ENCODE measurements at places on chromosomes 1 and 21.

- DNase-seq, result no peak
Measured at GRCh38 chr1:227944090-227944930, 3.4 kb downstream of the WNT9A start.

- no peak for DNase-seq
Measured at GRCh38 chr1:46487818-46488218, 1.8 kb upstream of the DMBX1 start.

- DNase-seq, result no peak
Measured at GRCh38 chr1:64909031-64909430, 57.3 kb downstream of the JAK1 start.

DNA sequence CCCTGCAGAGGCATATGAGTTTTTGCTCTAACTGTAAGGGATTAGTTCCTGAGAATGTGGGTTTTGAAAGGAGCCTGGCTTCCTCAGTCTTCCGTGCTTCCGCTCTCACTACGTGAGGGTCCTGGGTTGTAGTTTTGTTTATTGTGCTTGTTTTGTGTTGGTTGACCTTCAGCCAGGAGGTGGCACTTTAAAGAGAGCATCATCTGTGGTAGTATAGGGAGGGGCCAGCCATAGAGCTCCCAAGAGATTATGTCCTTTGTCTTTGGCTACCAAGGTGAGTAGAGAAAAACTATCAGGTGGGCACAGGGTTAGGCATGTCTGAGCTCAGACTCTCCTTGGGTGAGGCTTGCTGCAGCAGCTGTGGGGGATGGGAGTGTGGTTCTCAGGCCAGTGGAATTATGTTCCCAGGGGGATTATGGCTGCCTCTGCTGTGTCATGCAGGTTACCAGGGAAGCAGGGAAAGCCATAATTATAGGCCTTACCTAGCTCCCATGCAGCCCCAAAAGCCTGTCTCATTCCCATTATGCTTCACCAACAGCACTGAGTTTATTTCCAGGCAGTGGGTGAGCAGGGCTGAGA is 23.5 kb downstream of the CYP4B1 start:
- no peak for DNase-seq

DNA sequence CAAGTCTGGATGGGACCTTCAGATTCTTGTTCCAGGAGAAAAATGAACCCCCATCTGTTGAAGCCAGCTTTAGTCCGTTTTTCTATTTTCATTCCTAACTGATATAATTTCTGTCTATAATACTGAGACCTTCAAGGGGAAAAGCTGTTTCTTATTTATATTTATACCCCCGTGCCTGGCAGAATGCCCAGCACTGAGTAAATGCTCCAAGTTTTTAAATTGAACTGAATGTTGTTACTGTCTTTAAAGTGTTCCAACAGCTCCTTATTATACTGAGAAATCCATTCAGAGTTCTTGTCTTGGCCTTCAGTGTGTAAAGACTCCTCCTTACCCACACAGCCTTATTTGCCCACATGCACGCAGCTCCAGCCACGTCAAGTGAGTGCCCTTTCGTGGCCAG is 178.6 kb upstream of the HMGB4 start:
- DNase-seq, result no peak

DNA sequence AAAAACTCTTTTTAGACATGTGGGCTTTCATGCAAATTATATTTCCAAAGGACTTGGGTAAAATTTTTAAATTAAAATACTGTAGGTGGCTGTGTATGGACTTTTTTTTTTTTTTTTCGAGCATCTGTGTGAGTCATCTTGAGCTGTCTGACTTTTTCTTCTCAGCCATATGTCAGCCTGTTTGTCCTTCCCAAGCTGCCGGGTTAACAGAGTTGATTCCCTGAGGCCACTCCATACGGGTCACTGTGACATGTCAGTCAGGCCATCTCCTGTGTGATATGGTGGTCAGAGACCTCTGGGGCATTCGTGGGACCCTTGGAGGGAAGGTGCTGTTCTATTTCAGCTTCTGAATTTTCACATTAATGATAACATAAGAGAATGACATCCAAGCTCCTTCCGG is 148.3 kb downstream of the KCNJ6 start:
- no peak for DNase-seq

- peak; percentile 42 for DNase-seq
Measured at GRCh38 chr1:16984717-16985116, 4.3 kb upstream of the MFAP2 start.

DNA sequence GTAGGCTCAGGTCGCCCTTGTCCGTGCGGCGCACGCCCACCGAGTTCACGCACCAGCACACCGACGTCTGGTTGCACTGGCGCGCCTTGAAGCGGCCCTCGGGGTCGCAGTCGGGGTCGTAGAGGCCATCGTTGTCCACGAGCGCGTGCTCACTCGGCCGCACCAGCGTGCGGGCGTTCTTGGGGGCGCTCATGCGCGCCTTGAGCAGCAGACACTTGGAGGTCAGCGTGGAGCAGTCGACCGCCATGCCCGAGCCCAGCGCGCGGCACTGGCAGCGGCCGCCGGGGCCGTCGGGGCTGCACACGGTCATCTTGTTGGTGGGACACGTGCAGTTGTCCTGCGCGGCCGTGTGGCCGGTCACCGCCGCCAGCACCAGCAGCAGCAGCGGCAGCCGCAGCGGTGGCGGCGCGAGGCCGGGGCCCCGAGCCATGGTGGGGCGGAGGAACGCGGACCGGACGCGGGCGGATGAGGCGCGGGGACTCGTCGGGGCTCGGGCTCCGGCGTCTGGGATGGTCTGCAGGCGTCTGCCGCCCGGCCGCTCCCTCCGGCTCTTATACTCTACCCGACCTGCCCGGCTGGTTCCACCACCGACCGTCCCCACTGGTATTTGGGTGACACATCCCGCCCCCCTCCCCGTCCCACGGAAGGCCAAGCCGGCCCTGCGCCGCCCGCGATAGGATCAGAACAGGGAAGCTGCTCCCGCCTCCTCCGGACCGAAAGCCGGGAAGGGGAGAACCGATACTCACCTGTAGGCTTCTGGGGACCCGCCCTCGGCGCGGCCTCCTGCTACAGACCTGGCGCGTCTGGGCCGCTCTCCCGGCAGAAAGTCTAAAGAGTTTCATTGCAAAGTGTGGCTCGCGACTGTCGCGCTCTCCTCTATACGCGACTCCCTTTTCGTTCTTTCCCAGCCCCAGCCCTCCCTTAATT is at the start of gene TACSTD2:
Gene TACSTD2, minus strand, starts transcription at position 526 of the 927 bp plus-strand sequence. Its CDS starts 96 bp downstream, at position 430.
- no peak for DNase-seq

DNA sequence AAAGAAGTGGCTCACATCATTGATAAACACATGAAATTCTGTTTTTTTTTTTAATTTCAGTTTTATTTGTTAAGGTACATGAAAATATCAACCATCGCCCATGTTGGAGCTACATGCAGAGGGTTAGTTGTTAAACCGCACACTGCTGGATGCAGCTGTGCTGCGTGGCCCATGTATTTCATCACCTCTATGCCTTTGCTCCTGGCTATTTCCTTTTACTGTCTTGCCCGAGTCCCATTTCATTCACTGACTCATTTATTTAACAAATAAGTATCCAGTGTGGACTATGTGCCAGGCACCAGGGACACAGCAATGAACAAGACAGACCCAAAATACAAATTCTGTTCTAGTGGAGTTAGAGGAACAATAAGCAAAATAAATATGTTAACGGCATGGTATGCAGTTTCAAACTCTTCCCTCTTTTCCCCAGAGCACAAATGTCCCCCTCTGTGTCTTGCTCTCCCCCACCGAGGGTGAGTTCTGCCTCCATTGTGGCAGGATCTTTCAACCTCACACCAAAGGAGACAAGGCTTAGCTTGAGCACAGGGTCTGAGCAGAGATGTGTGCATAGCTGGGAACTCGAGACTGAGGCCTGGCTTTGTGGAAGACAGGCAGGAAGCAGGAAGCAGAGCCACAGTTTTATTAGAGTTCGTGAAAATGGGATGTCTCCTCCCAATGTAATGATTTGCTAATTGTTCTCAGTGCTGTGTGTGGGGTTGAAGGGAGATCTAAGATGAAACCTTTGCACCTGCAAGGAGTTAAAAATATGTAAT is 44.6 kb downstream of the MAN1C1 start:
- no peak for DNase-seq

DNA sequence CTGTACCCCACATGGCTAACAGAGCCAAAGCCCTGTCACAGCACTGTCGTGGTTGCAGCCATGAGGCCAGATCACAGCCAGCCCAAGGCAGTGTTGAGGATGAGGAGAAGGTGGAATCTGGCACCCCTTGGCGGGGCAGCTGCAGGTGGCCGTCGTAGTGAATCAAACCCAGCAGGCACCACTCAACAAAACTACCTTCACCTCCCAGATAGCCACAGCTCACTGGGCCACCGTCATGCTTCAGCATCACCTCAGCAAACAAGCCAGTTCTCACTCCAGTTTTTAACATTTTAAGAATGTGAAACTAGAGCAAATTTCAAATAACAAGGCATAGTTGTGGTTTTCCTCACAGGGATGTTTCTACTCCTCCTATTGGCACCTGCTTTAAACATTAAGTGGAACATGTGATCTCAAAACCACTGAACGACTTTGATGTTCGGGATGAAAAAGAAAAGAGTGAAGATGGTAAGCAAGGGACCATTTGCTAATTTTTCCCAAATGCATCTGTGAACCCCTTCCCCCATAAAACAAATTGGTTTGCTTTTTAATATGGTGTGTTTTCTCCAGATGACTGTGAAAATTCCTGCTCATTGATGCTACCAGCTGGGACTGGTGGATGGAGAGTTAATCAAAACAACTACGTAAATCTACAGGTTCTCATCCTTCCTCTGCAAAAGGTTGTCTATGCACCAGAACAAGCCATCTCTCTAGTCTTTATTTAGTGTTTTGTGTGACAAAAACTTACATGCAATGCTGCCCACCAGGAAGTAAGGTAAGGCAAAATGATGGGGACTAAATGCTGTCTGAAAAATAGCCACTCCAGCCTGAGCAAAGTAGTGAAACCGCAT is 45.5 kb downstream of the TOR1AIP2 start:
- no peak for DNase-seq

- DNase-seq, result no peak
Measured at GRCh38 chr1:21673277-21673780, 4.2 kb upstream of the RAP1GAP start.

- DNase-seq, result no peak
Measured at GRCh38 chr1:84069236-84069845, 70.4 kb upstream of the TTLL7 start.

DNA sequence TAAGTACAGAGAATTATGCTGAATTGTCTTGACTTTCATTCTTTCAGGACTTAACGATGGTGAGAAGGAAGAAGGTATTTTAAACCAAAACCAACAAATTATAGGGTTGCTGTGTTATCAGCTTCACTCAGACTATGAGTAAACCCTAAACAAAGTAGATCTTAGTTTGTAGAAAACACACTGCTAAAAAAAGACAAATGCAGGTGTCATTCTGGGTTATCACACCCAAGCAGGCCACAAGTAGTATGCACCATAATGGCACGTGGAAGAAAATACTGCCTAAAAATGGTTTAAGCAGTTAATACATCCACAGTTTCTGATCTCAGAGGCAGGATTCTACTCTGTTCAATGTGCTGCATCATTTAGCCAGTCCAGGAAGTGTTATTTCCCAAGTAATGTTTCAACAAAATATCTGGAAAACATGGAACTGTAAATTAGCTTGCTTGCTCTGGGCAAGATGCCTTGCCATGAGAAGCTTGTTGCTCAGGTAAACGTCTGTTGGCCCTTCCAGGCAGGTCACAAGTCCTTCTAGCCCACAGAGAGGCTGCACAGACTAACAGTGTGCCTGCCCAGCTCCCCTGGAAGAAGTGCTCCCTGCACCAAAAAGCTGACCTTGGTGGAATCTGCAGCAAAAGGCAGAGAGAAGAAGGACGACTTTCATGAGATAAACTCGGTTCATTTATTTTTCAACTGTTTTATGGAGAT is 4.1 kb downstream of the DIPK1A start:
- DNase-seq, result no peak

- DNase-seq, result no peak
Measured at GRCh38 chr1:155650231-155650757, 38.3 kb downstream of the YY1AP1 start.

Data from HS-5 (cell line).